Activated T-cell treated with anti-CD3 and anti-CD28 coated beads for 24 hours (primary cell): ENCODE measurements at places on chromosomes 12 and 14.

DNA sequence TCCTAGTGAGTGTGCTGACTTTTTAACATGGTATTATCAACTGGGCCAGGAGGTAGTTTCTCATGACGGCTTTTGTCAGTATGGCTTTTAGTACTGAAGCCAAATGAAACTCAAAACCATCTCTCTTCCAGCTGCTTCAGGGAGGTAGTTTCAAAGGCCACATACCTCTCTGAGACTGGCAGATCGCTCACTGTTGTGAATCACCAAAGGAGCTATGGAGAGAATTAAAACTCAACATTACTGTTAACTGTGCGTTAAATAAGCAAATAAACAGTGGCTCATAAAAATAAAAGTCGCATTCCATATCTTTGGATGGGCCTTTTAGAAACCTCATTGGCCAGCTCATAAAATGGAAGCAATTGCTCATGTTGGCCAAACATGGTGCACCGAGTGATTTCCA, 141.1 kb downstream of the HMGA2 start:
- no peak for DNase-seq

- no peak for DNase-seq
Observed at GRCh38 chr12:97306147-97306546, 156.5 kb upstream of the RMST start.

GRCh38 chr12:125214289-125214688, 149.1 kb downstream of the AACS start:
- DNase-seq: no peak

DNA sequence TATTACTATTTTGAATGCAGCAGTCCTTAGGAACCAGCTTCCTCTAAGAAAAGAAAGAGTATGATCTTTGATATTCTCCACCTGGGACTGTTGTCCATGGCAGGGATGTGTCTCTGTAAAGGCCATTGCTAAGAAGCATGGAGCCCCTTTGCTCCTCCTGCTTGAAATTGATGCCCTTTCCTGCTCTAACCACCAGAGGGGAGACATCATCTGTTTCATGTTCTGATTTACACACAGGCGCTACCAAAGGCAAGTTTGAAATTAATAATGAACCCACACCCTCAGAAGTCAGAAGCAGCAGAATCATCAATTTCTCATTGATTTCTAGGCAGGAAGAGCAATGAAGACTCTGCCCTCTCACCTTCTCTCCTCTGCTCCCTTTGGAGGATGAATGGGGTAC, 253.8 kb downstream of the RMST start:
- no peak for DNase-seq

GRCh38 chr12:132152411-132152821, 8.2 kb downstream of the NOC4L start:
- DNase-seq: no peak

DNA sequence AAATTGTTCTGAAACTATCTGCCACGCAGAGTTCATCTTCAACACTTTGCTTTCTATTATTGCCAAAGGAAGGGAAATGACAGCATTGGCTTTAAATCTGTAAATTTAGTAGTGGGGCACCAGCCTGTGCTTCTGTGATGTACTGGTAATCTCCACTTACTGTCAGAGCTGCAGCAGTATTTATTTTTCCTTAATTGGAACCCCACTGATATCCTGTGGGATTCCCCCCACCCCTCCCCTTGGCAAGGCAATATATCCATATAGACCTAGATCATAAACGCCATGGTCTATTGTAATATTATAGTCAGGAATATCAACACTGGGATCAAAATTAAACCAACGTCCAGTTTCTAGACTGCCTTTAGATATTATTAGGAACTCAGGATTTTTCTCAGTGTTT, 96.7 kb downstream of the RMST start:
- DNase-seq: no peak

- peak; percentile 93 for DNase-seq
Observed at GRCh38 chr14:106417224-106418049, 891.1 kb downstream of the TMEM121 start.

- peak; percentile 60 for DNase-seq
Observed at GRCh38 chr12:115916910-115917668, 360.4 kb downstream of the MED13L start.

DNA sequence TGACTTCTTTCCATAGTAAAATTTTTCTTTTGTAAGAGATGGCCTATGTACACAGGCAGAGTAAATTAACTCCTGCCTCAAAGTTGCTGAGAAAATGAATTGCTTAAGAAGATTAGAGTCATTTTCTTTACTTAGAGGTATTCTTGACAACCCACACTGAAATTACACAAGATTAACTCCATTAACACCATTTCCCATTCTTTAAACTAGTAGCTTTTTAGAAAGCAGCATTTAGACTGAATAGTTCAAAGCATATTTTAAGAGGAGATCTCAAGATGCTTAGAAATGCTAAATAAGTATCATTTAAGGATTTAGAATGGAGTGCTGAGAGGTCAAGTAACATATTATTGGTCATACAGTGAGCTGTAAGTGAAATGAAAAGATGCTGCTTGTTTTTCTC, 35.5 kb downstream of the PUS7L start:
- no peak for DNase-seq

GRCh38 chr14:58587271-58587670, 50.5 kb upstream of the DACT1 start:
- no peak for DNase-seq

DNA sequence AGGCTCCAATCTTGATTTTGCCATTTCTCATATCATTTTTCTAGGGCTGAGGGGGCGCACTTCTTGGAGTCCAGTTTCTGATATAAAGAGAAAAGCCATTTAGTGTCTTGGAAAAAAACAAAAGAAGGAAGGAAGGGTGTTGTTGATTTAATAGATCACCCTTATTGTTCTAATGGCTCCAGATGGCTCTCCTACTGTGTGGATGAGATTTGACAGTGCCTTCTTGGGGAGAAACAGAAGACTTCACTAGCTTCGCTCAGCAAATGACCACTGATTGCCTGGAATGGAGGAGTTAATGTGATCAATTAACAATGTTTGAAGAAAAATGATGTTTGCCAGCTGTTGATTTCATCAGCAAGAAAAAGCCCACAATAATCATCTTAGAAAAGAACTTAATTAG, 216.2 kb downstream of the APAF1 start:
- no peak for DNase-seq

DNA sequence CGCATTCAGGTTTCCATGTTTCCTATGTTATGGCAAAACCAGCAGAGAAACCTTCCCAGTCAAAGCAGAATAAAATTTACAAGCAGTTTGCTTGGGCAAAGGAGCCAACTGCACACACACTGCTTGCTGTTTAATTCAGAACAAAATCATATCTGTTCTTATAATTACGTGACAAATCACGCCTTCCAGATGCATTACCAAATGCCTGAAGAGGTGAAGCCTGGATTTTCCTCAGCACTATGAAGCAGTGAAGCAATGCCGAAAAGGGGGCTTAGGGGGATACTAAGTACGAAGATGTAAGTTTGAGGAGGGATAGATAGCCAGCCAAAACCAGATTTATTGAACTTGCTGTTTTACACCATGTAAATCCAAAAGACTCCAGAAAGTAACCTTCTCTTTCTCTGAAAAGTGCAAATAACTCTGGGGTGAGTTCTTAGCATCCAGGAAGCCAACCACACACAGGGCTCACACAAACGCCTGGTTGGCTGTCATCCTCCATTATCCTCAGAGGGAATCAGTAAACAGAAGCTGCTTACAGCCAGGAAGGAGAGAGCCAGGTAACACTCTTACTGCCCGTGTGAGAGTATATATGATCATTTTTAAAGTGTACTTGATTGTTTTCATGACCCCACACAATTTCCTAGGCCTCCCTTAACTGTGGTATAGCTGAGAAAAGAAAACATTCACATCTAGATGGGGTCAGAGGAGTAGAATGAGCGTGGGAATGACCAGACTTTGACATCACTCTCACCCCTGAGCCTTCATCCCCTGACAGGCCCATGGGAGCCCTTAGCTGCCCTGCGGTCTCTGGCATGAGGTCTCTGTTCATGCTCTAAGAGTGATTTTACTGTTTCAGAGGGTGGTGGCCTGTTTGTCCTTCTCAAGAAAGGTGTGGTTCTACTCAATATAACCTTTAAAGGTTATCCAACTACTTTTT, 442.5 kb downstream of the EGLN3 start:
- no peak for DNase-seq

- DNase-seq: no peak
Observed at GRCh38 chr14:23355871-23356435, 3.3 kb upstream of the SLC22A17 start.

DNA sequence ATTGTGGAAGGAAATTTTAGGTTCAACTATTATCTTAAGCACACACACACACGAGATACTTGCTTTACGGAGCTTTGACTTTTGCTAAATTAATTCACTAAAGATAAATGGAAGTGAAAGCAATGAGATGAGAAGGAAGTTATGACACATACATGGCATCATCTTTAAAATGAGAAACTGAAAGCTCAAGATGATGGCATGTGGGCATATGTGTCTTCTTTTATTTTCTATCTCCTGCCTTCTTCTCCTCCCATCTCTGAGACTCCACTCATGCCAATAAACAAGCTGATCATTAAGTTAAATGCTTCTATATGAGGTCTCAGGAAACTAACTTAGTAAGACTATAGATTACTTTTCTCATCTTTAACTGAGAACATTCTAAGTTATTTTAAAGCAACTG, 216.7 kb downstream of the MED13L start:
- no peak for DNase-seq

DNA sequence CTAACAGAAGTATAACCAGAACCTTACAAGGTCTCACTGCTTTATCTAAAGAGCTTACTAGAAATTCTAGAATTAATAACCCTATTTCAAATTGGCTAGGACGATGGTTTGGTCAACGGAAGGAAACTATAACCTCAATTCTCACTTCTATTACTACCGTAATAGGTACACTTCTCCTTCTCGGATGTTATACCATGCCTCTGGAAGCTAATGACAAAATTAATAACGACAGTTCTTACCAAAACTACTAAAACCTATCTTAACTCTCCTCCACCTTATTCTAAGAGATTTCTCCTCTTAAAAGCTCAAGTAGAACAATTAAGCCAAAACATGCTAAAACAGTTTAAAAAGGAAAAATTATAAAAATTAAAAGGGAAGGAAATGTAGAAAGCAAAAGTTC, 23.7 kb upstream of the UBC start:
- DNase-seq: no peak

GRCh38 chr12:66340131-66340530, 37.8 kb downstream of the HELB start:
- no peak for DNase-seq

GRCh38 chr14:100893760-100894159, 9.8 kb downstream of the RTL1 start:
- DNase-seq: no peak

- DNase-seq: no peak
Observed at GRCh38 chr12:16458521-16459078, 111.2 kb downstream of the MGST1 start.

- no peak for DNase-seq
Observed at GRCh38 chr14:23154964-23155587, 28.4 kb downstream of the SLC7A8 start.

- no peak for DNase-seq
Observed at GRCh38 chr12:76060111-76060510, 24.4 kb downstream of the NAP1L1 start.

- DNase-seq: no peak
Observed at GRCh38 chr12:113949321-113950305, 16.5 kb downstream of the RBM19 start.

GRCh38 chr12:132253698-132254480, 75.5 kb downstream of the GALNT9 start:
- no peak for DNase-seq

- DNase-seq: no peak
Observed at GRCh38 chr14:22803687-22803974, 11.6 kb downstream of the SLC7A7 start.

GRCh38 chr14:93991212-93991611, 5.9 kb upstream of the CCDC197 start:
- DNase-seq: no peak

GRCh38 chr14:65301862-65302539, 110.5 kb upstream of the FUT8 start:
- DNase-seq: no peak

DNA sequence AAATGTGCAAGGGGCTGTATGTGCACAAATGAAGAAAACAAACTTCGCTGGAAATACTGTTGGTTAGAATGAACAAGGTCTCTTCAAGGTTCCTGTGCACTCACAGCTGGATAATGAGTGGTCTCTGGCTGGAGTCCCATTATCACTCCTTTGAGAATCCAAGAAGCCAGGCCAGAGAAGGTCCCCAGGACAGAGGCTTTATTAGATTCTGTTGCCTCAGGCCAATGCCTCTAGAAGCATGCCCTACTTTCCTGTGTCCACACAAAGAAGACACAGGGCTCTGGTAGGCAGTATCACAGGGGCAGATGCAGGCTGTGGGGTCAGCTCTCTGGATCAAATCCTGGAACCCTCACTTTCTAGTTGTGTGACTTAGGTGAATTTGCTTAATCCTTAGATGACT, 384.7 kb downstream of the GRIN2B start:
- DNase-seq: no peak

GRCh38 chr12:113154351-113154973, 4.9 kb downstream of the CFAP73 start:
- DNase-seq: no peak

GRCh38 chr14:61753631-61754030, 8.6 kb upstream of the SNAPC1 start:
- DNase-seq: no peak

- DNase-seq: no peak
Observed at GRCh38 chr14:29885988-29886387, 41.7 kb downstream of the PRKD1 start.

DNA sequence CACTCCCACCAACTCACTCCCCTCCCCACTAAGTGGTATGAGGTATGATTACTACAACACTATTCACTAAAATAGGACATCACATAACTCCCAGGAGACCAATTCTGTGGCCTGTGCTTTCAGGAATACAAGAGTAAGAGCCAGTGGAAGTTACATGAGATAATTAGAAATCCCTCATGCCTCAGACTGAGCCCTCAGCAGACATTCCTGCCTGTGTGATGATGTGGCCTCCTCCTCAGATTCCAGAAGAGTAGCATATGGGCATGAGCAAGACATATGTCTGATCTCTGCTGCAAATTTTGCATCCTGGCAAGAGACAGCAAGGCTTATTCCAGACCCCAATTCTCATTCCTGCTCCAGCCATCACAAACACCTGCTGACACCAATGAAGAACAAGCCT, 46.0 kb upstream of the BMP4 start:
- DNase-seq: no peak

DNA sequence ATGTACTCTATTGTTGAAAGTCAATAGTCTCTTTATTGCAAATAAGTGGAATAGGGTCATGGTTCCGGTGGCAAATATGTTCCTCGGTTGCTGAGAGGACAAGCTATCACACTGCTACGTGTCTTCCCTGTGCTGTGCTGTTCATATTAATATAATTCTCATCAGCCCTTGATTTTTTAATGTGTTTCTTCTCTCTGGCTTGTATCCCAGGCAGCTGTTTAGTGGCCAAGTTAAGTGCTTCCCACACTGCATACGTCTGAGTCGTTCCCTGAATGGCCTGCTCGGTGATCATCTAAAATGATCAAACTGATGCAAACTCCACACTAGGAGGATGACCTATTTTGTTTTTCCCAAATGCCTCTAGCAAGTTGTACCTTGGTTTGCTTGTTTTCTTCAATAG, 186.4 kb downstream of the ANO6 start:
- DNase-seq: no peak
